ENCODE measurements at places on chromosomes 2 and 18. TPM values are rescaled to one million over a fixed set of nuclear protein-coding genes. Genes with fewer than 3 reads are reported as not detected.
A peak's percentile ranks its signal among the peaks of the same experiment; 100 is the strongest.

The ZBTB7C gene
- total RNA-seq, result 13.8 TPM

The ANKRD30B gene
- total RNA-seq, result not detected

The MC2R gene
- total RNA-seq, result not detected

The TBC1D8 gene
- 47.9 TPM for total RNA-seq

The TEKT4 gene
- 0.16 TPM for total RNA-seq

The CRYBA2 gene
- not detected for total RNA-seq

The MAL gene
- total RNA-seq, result 477 TPM

DNA sequence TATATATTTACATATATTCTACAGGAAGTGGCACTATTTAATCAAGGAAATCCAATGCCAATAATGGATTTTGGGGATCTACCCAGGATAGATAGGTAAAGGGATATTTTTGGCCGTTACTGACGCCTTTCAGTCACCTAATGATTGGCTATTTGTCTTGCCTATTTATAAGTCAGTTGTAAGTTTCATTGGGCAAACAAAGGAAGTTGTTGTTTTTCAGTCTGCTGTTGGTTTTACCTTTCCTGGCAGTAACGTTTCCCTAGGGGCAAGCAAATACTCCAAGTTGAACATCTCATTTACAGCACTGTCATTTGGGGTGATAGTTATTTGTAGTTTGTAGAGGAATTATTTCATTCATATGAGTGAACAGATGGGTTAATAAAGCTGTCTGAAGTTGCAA, 17.0 kb upstream of the LANCL1 start:
- no peak for DNase-seq

DNA sequence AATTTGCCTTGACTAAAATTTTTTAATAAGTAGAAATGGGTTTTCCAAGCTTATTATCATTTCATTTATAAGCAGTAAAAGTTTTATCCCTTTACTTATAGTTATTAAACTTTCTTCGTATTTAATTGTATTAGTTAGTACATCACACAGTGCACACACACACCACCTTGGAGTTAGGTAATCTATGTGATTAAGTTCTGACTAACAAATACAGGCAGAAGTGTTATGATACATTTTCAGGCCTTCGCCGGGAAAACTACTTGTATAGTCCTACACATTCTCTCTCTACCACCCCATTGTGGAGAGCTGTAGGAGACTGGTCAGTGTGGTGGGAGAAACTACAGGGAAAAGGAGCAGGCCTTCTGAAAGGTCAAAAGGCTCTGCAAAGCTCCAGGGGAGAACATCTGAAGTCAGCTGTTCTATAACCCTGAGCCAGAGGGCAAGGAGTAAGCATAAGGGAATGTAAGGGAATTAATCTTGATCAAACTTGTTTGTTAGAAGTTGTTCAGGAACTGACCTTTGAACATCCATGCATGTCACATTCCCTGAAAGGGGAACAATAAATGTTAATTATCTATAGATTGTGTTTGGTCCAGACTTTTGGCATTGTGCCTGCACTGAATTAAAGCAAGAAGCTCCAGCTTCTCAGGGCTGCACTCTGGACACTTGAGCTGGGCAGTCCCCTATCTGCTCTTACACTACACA, 231.7 kb downstream of the FSIP2 start:
- DNase-seq, result peak; percentile 64

DNA sequence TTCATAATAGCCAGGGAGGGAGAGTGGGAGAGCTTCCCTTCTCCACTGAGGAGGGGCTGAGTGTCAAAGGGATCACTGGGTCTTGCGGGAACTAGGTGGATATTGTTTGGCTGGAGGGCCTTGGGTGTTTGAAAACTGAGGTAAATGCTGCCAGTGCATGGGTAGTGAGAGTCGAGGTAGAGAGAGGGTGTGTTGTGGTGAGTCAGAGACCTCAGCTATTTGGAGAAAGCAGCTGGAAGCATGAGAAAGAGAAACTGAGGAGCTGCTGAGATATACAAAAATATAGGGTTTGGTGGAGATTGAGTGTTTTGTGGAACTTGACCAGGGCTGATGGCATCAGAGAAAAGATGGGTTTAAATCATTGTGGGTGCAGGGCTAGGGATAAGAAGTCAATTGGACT, 127.0 kb upstream of the CCDC195 start:
- DNase-seq, result no peak

GRCh38 chr2:202127687-202128331, 54.8 kb downstream of the KIAA2012 start:
- DNase-seq, result no peak

DNA sequence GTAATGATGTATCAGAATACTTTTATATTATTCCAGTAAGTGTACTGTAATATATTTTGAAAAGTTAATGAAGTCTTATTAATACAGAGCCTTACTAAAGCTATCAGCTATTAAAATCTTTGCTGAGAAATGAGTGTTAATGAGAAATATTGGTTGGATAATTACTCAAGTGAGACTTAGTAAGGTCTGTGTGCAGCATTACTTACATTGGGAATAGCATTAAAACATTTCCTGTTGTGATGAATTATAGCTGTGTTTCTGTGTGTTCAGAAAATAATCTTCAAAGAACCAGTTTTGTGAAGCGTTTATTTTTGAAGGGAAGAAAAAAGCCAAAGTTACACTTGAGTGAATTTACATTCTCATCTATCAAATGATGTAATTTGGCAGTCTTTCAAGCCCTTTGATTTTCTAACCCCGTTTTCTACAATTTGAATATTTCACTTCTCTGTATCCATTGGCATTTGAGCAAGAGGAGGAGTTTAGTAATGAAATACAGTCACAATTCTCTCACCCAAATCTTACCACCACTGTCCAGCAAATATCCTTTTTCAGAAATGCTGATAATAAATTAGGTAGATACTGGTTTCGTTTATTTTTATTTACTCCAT, 123.5 kb upstream of the BOD1L2 start:
- no peak for DNase-seq

DNA sequence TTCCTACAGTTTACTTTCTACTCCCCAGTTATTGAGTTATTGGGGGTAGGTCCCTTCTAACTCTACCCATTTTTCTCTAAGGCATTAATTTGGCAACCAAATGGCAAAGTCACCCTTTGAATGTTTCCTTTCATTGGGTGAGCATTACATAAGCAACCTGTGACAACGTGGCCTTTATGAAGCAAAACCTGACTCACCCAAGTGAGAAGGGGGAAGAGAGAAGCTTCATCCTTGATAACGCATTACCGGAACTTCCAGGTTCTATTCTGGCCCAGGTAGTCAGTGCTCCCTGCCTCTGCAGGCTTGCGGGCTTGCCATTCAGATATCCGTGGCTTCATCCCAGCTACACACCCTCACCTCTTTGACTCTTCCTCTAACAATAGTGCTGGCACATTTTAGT, 39.1 kb upstream of the FAM124B start:
- no peak for DNase-seq

GRCh38 chr2:163794635-163795034, 58.8 kb upstream of the FIGN start:
- DNase-seq, result no peak

GRCh38 chr18:433960-434359, 66.5 kb downstream of the COLEC12 start:
- DNase-seq, result no peak

- no peak for DNase-seq
Observed at GRCh38 chr2:177748360-177748759, 324.2 kb downstream of the PDE11A start.
